ENCODE measurements at places on chromosomes 7 and 10.

- DNase-seq, result peak; percentile 50
Measured at GRCh38 chr10:12707461-12708185, 293.9 kb downstream of the CCDC3 start.

DNA sequence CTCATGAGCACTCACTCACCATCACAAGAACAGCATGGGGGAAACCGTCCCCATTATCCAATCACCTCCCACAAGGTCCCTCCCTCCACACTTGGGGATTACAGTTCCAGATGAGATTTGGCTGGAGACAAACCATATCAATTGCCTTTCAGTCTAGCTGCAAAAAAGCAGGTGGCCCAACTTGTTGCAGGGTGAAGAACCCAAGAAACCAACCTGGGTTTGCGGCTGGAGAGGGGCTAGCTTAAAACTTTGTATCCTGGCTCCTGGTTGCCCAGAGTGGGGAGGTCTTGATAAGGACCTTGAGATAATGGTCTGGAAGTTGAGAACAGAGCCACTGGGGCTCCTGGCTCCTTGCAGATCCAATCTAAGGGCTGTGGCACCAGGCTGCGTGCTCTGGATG, 122.8 kb upstream of the PCBD1 start:
- DNase-seq, result no peak

DNA sequence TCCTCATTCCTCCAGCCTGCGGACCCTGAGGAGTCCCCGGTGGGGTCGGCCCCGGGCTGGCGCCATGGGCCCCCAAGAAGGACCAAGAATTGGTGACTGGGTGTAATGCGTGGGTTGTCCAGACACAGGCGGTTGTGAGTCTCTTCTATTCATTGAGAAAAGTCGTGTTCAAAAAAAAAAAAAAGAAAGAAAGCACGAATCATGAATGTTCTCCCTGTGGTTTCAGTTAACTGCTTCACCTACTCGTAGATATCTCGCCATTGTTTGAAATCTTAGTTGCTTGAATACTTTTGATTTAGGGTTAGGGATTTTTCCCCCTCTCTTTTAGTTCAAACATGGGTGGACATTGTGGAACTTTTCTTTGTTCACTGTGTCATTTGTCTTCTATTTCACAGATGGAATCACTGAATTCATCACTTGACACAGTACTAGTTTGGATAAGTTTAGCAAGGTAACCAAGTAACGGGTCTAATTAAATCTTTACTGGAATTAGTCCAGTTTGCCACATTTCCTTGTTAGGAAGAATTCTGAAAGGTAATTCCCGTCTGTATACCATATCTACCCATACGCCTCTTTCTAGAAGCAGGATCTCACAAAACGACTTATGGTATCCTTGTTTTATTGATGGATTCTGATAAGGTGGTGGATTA, 775 bp downstream of the STARD3NL start:
- DNase-seq, result no peak

GRCh38 chr7:50544992-50545391, 20.2 kb downstream of the DDC start:
- no peak for DNase-seq

- no peak for DNase-seq
Measured at GRCh38 chr7:126483972-126484371, 768.8 kb downstream of the GRM8 start.

GRCh38 chr10:104267721-104268404, 1.1 kb upstream of the GSTO2 start:
- no peak for DNase-seq

DNA sequence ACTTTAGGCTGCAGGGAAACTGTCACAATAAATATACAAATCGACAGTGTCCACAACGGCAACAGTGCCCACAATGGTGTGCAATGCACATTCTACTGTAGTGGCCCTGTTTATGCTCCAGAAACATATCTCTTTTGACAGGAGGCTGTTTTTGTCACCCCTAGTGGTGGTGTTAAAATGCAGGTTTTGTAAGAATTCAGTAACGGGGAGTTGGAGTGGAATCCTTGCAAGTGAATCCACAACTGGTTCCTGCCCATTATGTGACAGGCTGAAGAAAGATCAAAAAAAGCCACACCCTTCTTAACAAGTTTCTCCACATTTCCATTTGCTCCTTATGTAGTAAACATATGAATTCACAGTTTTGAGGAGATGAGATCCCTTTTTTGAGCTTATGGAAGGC, 58.5 kb downstream of the BEND7 start:
- DNase-seq, result no peak

DNA sequence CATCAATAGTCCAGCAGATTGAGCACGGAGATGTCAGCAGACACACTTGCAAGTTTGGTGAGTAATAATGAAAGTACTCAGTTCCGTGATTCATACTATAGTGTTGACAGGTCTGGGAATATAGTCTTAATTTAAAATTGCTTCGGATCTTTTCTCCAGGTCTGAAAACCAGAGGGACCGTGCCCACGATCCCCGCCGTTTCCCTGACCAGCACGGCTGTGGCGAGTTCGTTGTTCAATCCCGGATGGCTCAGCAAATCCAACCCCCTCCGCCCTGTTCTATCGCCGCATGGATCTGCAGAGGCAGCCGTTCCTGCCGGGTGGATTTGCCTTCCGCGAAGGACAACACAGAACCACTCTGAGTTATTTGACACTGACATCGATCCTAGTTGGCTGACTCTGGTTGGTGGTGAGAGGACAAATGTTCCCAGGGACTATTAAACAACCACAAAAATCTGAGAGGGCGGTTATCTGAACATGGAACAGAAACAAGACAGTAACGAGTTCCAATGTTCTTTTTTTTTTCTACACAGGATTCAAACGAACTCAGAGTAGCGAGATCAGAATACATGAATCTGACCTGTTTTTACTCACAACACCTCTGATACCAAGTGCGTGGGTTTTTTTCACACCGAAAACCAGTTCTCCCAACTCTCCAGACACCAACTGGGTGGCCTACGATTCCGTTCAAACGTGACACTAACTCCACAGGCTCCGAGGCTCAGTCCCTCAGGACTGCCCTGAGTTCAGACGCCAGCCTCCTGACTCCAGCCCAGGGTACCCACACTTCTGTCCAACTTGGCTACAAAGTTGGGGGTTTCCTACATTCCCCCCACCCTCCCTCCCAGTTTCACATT, 52.7 kb downstream of the RBM17 start:
- DNase-seq, result no peak

- DNase-seq, result peak; percentile 67
Measured at GRCh38 chr7:141072548-141073172, 1.2 kb upstream of the TMEM178B start.

DNA sequence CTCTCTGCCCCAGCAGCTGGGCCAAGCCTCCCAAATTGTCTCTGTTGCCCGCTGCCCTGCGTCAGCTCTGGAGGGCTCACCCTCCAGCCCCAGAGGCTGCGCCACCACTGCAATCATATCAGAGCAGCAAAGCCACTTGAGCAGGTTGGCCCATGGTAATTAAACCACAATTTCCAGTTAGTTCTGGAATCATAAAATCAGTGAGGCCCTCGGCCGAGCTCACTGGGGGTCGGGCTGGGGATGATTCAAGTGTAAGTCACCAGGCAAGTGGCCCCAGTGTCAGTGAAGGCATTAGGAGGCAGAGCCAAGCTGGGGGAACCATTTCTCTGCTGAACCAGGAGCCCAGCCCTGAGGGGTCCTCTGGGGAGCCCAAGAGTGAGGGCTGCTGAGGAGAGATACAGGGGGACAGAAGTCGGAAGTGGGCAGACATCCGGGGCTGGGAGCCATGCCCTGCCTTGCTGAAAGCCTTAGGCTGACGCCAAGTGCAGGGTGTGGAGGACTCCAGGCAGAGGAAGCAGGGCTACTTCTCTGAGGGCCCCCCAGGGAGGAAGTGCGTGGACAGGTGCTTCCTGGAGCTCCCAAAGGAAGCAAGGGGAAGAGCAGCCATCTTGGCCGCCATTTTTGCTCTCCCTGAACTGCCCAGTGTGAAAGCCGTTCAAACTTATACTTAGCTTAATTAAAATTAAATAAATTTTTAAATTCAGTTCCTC, 29.5 kb upstream of the SLC29A3 start:
- no peak for DNase-seq

DNA sequence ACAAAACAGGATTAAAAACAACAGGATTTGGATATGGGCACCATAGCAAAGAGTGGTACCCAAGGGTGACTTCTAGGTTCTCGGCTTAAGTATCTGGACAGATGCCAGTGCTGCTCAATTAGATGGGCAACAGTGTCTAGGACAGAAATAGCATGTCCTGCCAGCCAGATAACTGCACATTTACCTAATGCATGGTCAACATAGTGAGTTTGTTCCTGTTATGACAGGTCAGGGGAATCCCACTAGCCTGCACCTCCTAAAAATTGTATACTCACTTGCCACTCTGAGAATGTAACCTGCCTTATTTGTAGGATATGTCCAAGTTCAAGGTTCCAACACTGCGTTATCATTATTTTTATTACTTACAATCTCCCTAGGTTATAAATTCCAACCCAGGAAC, 471.7 kb downstream of the GRM8 start:
- no peak for DNase-seq

DNA sequence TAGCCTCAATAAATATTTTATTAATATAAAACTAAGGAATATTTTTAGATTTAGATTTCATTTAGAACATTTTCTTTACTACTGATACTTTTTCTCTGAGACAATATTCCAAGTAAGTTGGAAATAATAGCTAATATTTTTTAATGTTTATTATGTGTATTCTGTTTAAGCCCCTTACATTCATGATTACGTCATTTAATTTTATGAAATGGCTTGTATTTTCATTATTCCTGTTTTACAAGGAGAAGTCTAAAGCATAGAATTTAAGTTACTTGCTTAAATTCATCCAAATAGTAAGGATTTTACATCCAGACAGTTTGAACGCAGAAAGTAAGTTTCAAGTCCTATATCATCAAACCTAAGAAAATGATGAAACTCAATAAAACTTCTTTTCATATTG, 6.1 kb downstream of the DGKB start:
- no peak for DNase-seq

DNA sequence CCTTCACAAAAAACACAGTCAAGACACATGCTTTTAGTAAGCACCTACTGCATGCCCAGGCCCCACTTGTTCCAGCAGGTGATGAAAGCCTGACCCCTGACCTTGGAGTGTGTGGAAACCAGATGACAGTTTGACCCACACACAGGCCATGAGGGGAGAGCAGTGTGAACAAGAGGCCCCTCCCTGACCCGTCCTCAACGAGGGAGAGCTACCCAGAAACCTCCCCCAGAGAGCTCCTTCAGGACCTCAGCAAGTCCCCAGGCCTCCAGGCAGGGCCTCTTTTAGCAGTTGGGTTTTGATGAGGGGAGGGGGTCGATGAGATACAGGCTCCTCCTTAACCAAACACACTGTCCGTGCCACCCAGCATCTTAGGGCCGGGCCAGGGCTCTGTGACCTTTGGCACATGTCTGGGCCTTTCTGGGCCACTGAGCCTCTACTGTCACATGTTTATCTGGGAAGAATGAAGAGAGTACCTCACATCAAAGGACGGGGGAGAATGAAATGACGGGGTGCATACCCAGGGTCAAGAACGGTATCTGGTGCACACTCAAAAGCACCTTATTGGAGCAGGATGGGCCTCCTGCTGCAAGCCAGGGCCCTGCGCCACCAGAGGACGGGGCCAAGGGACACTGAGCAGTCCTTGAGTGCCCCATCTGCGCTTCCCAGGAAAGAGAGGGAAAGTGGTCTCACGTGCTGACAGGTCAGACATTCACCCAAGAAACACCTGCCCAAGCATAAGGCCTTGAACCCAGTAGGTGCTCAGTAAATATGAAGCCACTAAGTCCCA, 202.6 kb upstream of the ZMIZ1 start:
- no peak for DNase-seq

DNA sequence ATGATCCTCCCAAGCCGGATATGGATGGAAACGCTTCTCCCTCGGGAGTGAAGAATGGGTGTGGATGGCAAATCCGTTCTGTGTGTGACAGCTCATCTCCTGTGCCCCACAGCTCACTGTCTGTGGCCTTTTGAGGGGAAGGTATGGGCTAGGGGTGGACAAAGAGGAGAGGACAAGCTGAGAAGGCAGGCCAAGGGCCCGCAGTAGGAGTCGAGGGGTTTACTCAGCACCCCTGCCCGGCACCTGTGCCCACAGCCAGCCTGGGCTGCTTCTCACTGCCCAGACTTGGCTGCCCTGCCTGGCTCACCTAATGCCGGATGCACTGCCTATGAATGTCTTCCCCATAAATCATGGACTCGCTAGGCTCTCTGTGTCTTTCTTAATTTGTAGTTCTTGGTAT, 503.8 kb downstream of the TCERG1L start:
- DNase-seq, result no peak

DNA sequence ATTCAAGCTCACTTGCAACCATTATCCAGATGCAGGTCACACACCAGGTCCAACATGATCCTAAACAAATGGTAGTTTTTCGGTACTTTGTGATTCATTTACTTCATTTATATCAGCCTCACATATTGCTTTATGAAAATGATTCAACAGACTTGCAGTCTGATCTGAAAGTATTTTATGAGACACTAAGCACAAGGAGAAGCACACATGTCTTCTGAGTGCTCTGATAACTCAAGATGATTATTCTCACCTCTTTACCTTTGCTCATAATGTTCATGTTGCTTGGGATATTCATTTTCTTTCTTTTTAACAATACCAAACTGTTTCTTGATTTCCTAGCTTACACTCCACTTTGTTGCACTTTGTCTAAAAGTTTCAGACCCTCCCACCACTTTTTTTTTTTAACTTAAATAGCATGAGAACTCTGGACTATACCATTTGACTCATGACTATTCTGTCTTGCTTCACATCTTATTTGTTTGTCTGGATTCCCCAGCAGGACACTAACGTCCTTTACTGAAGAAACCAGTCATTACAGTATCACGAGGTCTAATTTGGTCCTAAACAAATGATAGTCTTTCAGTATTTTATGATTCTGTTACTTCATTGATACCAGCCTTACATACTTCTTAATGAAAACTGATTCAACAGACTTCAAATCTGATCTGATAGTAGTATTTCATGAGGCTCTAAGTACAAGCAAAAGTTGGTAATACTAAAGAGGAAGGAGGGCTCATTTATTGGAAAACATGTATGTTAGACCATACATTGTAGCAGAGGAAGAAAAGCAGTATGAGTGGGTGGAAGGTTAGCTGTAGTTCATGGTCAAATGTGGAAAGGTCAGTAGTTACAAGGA, 171.8 kb upstream of the AHR start:
- no peak for DNase-seq
